Small intestine (tissue), 16 donors: ENCODE measurements at places on chromosomes 13 and 19.

GRCh38 chr19:11091703-11092153, 2.5 kb downstream of the LDLR start:
- DNase-seq = peak; percentile 82

GRCh38 chr13:107574517-107575210, 640.7 kb downstream of the LIG4 start:
- no peak for DNase-seq

DNA sequence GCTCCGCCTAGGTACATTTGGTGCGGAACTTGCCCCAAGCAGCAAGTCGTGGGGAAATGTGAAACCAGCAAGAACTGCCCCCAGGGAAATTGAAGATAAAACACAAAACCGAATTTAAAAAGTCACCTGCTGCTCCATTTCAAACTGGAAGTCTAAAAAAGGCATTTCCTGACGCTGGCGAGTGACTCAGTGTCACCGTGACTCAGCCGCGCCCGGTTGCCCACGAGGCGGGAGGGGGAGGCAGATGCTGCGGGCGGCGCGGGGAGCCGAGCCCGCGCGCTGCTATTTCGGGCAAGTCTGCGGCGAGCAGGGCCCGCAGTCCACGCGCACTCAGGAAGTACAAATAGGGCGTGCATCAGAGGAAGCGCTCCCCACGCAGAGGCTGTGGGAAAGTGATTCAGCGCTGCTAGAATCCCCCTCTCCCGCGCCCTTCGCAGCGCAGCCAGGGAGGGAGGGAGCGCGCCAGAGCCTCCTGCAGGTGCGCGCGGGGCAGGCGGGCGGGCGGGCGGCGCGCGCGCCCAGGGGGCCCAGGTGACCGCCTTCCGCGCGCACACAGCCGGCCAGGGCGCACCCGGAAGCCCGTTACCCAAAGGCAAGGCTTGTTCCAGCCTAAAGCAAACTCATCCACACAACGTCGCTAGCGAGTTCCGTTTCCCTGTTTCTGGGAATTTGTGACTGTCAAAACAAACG, 168.8 kb downstream of the COL4A1 start:
- DNase-seq = peak; percentile 19

GRCh38 chr13:100075700-100076587, 12.9 kb upstream of the PCCA start:
- no peak for DNase-seq

GRCh38 chr13:50990065-50990817, 80.7 kb downstream of the RNASEH2B start:
- DNase-seq = no peak

- DNase-seq = peak; percentile 93
Observed at GRCh38 chr13:61415058-61415721, 459 bp downstream of the PCDH20 start.

GRCh38 chr13:94800423-94800822, 88.1 kb upstream of the SOX21 start:
- DNase-seq = no peak

DNA sequence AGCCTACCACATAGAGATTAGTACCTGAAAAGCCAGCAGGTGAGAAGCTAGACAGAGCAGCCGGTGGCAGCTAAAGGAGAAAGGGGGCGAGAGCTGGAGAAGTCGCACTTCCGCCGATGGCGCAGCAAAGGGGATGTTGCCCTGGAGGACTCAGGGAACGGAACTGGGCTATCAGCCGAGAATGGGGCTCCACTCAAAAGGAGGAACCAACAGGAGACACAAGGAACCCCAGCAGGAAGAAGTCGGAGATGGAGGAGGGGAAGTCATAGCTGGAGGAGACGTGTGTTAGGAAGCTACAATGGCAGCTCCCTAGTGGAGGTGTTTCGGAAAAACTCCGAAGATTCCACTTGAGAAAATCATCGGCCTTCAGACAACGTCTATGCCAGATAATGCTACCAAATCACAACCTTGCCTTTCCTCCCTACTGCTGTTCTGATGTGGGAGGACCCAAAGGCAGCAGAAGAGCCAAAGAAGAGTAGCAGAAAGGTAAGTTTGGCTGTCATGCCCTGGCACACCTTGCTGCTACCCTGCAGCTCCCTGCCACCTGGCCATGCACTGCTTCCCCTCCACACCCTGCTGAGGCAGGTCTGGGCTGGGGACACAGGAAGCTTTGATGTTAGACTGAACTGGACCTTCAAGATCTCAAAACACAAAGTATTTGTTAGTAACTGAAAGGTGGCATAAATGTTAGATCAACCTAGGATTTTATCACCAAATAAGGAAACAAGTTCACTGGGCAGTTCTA, 127.9 kb downstream of the DLEU7 start:
- DNase-seq = no peak

DNA sequence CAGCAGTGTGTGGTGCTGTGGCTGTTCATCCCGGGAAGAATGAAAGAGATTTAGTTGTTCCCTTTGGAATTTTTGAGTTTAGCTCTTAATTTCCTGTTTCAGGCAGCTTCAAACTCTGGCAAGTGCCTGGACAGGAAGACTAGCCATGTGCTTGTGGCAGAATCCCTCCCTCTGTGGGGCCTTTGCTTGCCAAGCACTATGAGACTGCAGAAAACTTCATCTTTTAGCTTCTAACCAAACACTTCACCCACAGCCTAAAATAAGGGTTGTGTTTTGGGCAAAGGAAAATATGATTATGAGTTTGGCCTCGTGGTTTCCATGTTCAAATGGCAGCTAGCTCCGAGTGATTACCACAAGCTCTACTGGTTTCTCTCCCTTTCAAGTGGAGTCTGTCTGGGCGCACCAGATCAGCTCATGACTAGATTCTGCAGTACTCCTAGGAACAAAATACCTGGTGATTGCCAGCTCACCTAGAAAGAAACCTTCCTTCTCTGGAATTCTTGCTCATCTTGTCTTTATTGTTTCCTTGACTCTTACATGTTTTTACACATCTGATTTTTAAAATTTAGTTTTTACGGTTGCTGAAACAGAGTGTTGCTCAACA, 707.5 kb downstream of the SLITRK6 start:
- DNase-seq = no peak

GRCh38 chr19:7763696-7764095, 653 bp downstream of the CLEC4M start:
- no peak for DNase-seq

DNA sequence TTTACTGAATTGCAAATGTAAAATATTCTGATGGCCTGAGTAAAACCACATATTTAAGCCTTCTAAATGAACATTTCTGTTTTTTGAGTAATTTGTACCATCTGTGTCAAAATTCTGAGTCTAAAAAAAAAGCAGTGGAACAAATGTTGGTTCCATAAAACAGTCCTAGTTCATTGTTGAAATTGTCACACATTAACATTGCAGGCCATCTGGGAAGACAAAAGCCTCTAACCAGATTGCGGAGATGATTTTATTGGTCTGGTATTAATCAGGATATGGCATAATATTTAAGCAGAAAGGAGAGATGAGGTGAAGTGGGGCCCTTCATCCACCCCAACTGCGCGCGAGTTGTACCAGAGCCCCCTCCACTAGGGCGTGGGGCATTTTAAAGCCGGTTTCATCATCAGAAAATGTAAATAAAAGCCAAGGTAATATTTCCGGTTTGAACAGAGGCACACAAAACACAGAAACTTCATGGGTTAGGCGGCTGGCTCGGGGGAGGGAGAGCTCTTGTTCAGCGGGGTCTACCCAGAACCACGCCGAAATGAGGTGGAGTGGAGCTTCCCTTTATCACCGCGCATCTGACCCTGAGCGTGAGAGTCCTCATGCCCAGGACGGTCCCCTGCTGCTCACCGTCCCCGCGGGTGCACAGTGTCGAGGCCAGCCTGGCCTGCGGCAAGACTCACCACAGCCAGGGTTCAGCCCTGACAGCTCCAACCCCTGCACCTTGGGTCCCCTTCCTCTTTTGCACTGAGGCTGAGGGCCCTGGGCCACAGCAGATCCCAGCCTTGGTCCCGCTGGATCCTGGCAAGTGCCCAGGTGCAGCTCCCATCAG, 169.2 kb downstream of the URI1 start:
- DNase-seq = peak; percentile 28

DNA sequence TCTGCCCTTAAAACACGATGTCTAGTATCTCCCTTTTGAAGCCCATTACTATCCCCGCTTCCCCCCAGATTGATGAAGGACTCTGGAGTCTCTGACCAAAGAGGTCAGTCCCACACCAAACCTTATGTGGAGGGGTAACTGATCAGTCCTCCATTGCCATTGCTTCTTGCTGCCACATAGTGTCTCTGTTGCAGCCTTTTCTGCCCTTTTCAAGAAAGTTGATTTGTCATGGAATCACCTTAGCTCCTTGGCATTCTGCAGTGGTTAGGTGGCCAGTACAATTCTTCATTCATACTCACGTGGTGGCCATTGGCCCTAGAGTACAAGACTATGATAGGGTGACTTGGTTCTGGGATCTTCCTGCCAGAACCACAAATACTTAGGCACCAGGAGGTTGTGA, 8.4 kb upstream of the HTR2A start:
- no peak for DNase-seq

- DNase-seq = peak; percentile 79
Observed at GRCh38 chr13:74134221-74134776, at the start of gene KLF12. Gene KLF12 (minus strand): TSS chr13:74134404.

- no peak for DNase-seq
Observed at GRCh38 chr19:58352760-58353671, at the start of gene A1BG. Gene A1BG (minus strand): TSS chr19:58353492. CDS start chr19:58353437, 55 bp downstream.

- DNase-seq = peak; percentile 36
Observed at GRCh38 chr19:55368701-55369563, 1.3 kb downstream of the IL11 start.

- DNase-seq = peak; percentile 37
Observed at GRCh38 chr13:59750860-59751259, 412.9 kb downstream of the DIAPH3 start.

- DNase-seq = peak; percentile 68
Observed at GRCh38 chr19:55563261-55563690, 17.4 kb downstream of the ZNF579 start.

- no peak for DNase-seq
Observed at GRCh38 chr19:7617735-7618134, 11.6 kb downstream of the XAB2 start.

DNA sequence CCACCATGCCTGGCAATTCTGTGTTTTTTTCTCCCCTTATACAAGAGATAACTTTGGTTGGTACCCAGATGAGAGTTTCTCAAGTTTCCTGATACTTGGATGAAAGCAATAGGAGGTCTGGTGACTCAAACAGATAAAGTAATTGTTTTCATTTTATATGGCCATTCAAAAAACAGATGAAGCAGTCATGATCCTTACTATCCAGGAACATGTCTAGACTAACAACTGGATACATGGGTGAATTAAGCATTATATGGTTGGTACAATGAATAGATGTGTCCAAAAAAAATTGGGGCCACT, 8.5 kb downstream of the ZNF430 start:
- DNase-seq = no peak

GRCh38 chr19:12137221-12137940, 2.8 kb downstream of the ZNF20 start:
- DNase-seq = peak; percentile 13

DNA sequence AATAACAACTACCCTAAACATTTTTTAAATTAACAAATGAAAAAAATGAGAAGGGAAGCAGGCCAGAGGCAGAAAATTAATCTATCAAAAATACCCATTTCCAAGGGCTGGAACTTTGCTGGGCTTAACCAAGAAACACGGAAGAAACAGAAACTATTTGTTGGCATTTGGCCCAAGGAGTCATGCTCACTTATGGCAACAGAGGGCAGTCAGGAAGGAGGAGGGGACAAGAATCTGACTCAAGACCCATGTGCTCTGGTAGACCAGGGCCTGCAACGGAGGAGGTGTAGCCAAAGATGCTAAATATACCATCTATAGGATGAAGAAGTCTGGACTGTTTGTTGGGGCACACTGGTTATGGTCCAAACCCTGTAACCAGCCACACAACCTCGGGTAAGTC, 496.7 kb downstream of the COG6 start:
- DNase-seq = no peak

- peak; percentile 57 for DNase-seq
Observed at GRCh38 chr19:47109541-47110375, 3.8 kb downstream of the ZC3H4 start.

DNA sequence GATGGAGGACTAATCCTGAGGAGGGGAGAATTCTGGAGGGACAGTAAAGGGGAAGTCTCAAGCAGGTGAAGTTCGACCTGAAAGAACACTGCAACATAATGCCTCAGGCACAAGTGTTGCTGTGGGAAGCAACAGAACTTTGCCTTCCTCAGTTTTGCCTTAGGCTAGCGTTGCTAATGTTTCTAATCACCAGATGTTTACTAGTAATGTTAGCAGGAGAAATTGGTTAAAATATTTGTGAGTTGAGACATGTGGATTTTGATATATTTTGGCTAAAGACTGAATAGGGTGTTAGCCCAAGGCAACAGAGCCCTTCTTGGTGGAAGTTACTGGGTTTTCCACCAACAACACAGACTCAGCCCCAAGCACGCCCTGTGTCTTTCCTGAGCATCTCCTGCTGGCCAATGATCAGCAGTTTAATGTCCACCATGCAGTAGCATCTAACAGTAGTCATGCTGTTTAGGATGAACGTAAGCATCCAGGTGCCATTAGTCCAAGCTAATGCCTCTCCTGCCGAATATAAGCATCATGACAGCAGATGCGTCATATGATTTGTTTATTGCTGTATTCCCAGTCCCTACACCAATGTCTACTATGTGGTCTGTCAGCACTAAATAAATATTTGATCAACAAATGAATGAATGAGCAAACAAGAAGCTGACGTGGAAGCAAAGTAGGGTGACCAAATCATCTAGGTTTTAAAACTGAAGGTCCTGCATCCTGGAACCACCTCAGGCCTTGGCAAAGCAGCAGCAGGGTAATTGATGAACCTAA, 511.9 kb upstream of the HTR2A start:
- no peak for DNase-seq

DNA sequence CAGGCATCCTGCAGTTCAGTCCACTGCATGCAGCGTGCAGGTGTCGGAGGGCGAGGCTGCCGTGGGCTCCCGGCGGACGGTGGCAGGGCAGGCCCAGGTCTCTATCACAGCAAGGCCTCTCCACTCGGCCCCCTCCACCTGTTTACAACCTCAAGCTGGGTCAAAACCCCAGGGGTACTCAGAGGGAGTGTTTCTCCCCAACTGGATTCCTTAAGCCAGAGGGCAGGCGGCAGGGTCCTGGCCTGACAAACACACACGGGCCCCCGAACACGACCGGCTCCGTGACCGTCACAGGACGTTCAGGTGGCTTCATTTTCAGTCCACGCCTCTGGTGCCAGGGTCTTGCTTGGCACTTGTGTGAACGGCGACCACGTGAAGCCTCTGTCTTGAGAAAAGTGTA, 23.5 kb downstream of the RASA3 start:
- no peak for DNase-seq

DNA sequence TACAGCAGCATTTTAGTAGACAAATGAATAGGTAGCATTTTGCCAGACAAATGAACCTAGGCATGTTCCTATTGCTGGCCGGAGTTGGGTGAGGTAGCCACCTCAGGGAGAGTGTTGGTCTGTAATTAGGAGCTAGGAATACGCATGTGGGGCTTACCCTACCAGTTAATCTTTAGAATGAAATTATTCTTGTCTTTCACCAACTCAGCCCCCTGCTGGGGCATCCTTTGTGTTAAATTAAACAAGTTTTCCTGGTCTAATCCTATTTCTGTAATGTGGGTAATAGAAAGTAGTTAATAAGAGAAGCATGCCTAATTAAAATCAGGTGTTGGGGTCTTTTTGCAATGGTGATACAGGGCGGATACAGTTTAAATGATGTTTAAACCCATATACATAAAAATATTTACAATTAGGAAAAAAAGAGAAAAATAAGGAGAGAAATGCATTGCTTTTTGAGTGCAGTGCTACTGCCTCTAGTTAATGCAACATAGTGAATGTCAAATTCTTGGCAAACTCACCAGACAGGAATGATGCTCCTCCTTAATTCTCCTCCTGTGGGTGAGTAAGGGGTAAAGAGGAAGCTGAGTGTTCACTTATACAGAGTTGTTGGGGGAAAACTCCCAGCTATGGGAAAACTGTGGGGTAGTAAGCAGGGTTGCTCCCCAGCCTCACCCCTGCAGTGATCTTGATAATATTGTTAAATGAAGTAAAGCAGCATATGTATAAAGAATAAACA, 276.4 kb upstream of the EDNRB start:
- no peak for DNase-seq
